ENCODE measurements at places on chromosomes 2 and 18.

DNA sequence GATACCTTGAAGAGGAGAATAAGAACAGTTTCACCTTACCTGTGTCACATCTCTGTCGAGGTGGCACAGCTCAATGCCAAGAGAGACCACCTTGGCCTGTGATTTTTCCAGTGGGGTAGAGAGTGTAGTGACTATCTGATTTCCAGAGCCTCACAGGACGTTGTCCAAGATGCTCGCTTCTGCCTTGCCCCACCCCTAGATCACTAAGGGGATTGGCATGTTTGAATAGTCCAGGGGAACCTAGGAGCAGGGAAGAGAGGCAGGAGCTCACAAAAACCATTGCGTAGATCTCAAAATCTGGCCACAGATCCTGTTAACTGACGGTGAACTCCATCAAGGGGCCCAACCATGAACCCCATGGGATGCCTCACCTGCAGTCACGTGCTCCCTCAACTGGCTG is 24.2 kb downstream of the TMEM178A start:
- DNase-seq = no peak

DNA sequence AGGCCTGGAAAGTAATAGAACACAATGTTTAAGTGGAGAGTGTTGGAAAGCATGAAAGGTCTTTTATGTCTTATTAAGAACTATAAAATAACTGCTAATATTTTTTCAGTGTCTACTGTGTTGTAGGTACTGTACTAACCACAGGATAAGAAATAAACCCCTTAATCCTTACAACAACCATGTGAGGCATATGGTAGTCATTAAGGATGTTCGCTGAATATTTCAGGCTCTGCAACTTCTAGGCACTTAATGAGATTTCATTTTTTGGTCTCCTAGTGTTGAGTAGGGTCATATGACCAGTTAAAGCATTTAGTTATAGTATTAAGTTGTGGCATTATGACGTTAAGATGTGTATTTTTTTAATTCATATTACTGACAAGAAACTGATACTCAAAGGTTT is 346.6 kb upstream of the KCNH7 start:
- no peak for DNase-seq

GRCh38 chr18:63199743-63200241 is 119.8 kb downstream of the BCL2 start:
- DNase-seq = no peak

GRCh38 chr18:36281936-36282335 is 15.6 kb upstream of the FHOD3 start:
- DNase-seq = no peak

DNA sequence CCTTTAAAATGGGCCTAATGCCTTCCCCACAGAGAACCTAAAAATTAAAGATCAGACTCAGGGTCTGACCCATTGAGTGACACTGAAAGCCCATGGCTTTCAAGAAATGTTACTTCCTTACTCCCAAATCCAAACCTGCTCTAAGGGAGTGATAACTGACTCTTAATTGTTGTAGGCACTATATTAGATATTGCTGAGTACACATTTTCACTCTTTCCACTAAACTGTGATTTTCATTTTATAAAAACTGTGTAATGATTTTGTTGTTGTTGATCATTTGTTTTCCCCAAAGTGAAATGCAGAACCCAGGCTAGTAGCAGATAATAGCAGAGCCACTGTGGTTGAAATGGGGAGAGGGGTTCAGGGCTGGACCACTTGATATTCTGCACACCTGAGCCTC is 87.1 kb downstream of the LRRTM1 start:
- no peak for DNase-seq

- no peak for DNase-seq
Measured at GRCh38 chr18:48833701-48834412, 116.9 kb downstream of the SMAD7 start.

DNA sequence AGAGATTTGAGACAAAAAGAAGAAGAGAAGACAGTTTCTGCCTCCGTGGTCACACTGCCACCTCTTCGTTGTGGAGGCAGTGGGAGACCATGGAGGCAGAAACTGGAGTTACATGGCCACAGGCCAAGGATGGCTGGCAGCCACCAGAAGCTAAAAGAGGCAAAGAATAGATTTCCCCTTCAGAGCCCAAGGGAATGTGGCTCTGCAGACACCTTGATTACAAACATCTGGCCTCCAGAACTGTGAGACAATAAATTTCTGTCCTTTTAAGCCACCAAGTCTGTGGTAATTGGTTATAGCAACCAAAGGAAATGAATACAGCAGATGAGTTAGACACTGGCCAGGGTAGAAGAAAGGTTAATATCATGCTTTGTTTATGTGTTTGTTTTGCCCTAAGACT is 420.4 kb upstream of the LYPD1 start:
- DNase-seq = no peak

All from SK-N-SH (cell line).